ENCODE measurements at places on chromosomes 13 and 19.
A peak's percentile ranks its signal among the peaks of the same experiment; 100 is the strongest.

DNA sequence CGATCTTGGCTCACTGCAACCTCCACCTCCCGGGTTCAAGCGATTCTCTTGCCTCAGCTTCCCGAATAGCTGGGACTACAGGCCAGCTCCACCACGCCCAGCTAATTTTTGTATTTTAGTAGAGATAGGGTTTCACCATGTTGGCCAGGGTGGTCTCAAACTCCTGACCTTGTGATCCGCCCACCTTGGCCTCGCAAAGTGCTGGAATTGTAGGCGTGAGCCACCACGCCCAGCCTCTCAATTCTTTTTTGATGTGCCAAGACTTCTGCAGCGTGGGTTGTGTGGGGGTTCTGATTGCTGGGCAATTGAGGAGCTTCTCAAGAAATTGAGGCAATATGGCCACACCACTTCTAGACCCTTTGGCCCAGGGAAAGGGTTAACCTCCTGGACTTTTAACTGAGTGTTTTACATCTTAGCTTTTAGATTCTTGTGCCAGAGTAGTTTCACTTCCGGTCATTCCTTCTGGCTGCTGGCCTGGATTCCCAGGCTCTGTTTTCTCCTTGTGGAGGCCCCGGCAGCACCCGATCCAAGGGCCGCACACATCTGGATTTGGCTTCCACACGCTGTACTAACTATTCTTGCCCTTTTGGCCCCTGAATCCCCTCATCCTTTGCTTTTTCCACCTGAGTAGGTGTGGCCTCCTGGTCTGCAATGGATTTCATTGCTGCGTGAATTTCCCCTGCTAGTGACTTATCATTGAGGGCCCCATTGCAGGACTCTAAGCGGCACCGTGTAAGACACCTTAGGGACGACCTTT, 14.7 kb downstream of the SMARCA4 start:
- DNase-seq, result peak; percentile 62

DNA sequence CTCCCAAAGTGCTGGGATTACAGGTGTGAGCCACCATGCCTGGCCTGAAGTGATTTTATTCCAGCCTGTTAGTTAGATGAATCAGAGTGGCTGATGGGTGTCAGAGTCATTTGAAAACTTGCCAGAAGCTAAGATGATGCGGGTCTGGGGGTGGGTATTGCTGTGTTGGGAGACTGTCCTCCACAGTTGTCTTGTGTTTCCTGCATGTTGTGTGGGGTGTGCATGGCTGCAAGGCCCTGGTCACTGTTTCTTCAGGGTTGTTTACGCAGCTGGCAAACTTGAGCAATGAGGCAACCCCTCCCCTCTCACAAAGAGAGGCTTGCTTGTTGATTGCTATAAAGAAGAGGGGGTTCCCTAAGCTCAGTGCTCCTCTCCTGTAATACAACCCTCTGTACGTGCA, 71.8 kb downstream of the TRPM4 start:
- no peak for DNase-seq

- DNase-seq, result no peak
These were observed 354.5 kb upstream of the NBEA start for GRCh38 chr13:34587576-34587975.

DNA sequence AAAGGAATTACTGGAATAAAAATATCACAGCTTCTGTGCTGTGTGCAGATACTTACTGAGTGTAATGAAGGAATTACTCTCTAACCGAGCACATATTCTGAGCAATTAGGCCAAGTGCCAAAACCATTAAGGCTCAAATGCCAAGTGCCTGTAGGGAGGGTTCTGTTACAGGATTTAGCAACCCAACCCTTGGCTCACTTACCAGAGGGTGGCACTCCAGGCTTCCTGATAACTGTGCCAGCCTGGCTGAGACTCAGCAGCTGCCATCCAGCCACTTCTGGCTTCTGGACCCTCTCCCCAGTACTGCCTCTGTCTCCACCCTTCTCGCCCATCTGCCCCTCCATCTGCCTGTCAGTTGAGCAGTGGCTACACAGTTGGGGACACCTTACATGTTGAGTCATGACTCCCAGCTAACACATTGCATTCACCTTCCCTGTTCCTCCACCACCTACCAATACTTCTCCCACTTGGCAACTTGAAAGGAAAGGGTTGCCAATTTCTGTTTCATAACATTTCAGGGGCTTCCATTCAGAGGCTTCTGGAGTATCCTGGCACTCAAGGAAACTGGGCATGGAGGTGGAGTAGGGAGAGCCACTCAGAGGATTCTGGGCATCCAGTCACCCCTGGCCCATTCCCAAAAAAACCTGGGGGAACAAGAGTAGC, 110.5 kb downstream of the COG6 start:
- peak; percentile 35 for DNase-seq

DNA sequence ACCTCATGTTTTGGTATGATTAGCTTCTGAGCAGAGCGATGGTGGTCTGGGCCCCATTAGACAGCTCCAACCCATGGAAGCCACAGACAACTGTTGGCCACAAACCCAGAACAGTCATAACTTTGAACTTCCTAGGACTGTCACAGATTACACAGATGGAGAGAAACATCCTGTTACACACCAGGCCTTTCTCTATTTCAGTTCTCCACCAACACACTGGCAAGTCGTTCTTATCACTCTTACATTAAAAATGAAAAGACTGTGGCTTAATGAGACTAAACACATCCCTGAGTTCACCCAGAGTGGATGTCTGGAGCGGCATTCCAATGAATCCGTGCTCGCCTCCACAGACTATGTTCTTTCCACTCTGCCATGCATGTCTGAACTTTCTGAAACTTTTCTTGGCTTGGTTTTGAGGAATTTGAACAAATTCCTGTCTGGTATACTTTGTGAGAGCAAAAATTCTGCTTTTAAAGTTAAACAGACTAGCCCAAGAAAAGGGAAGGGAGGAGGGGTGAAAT, 109.1 kb downstream of the NALCN start:
- DNase-seq, result no peak

- peak; percentile 61 for DNase-seq
These were observed 109.8 kb downstream of the KL start for GRCh38 chr13:33125821-33126570.

DNA sequence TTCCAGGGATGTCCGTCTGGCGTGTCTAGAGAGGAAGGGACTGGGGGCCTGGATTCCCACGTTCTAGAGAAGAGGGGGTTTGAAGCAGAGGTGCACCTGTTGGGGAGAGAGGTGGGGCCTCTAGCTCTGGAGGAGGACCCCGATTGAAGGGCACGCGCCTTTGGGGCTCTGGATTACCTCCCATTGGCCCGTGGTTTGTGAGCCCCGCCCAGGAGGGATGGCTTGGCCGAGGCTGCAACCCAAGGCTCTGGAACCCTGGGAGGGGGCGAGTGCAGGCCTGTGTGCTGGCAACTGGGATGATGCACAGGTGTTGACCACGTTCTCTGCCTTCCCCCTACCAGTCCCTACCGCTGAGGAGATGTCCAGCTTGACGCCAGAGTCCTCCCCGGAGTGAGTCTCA, 20.2 kb downstream of the TMEM150B start:
- DNase-seq, result no peak

DNA sequence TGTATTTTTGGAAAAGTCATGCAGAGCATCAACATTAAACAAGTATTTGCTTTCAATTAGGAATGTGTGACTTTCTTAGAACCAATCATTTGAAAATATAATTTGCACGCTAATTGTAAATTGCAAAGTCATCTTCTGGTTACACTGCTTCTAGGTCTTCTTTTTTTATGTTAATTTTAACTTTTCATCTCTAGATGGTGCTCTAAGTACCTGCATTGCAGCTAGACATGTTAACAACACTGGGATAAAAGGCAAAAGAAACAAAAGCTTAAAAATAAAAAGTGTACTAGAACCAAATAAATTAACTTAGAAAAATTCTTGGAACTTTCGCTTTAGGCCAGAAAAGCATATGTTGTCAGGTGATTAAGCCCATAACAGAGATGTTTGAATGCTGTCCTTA, 2758.2 kb downstream of the PCDH9 start:
- DNase-seq, result no peak

- DNase-seq, result no peak
These were observed 33.6 kb upstream of the UBE2L5 start for GRCh38 chr13:30388406-30389283.

- no peak for DNase-seq
These were observed 21.9 kb downstream of the SMIM24 start for GRCh38 chr19:3458229-3459088.

DNA sequence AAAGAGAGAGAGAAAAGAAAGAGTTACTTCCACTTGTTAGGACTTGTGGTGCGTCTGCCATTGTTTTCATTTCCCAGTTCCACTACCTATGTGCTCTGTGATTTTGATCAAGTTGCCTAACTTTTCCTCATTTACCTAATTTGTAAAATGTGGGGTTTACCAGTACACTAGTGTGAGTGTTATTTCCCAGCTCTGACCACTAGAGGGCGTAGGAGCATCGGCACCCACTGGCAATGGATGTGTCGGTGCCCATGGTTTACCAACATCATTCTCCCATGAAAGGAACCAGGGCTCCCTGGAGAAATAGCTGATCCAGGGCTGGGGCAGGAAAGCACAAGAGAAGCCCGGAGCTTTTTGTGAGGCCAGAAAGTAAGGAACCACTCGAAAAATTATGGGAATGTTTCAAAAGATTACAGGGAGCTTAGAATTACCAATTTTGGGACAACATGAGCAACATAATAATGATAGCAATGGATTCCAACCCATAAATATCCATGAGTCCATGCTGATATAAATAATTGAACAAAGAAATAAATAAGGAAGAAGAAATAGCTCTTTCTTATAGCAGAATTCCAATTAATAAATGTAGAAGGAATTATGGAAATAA, 15.1 kb upstream of the CEACAM4 start:
- DNase-seq, result no peak

All from left ventricle myocardium inferior (tissue), 1 donor.